ENCODE measurements at places on chromosomes 3 and 15.

DNA sequence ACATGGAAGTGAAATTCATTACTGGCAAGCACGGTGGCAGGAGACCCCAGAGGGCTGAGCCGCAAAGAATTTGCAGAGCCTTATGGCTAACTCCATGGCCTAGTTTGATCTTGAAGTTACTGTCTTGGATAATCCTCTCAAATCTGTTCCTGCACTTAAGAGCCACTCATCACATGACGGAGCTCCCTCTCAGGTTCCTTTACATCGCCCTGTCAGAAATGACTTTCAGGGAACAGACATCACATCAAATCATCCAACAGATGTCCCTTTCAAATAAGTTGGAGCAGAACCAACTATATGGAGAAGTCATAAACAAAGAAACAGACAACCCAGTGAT lies 328.8 kb upstream of the THBS1 start:
- no peak for DNase-seq

- no peak for DNase-seq
Observed at GRCh38 chr15:100337096-100338044, 4.4 kb downstream of the ADAMTS17 start.

DNA sequence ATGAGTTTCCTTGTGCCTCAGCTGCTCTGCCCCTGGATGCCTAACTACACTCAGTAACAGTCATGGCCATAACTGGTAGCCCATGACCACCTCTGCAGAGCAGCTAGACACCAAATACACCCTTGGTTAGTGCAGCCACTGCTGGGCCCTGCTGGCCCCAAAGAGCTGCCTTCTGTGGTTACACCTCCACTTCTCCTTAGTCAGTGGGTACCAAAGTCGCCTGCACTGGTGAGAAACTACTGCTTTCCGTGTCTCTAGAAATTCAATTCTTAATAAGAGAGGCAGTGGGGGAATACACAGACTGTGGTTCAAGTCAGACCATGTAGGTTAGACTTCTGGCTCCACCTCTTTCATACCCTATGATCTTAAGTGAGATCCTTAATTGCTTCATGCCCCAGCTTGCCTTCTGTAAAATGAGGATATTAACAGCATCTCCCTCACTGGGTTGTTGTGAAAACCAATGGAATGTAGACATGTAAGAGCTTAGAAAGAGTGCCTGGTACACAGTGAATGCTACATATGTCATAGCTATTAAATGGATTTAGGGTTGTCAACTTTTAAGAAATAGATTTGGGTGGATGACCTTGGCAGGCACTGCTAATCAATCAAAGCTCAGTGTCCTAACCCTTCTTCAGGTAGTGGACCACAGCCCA lies 18.2 kb downstream of the HEG1 start:
- no peak for DNase-seq

GRCh38 chr3:196772102-196772501 lies 32.4 kb downstream of the PAK2 start:
- DNase-seq = no peak

DNA sequence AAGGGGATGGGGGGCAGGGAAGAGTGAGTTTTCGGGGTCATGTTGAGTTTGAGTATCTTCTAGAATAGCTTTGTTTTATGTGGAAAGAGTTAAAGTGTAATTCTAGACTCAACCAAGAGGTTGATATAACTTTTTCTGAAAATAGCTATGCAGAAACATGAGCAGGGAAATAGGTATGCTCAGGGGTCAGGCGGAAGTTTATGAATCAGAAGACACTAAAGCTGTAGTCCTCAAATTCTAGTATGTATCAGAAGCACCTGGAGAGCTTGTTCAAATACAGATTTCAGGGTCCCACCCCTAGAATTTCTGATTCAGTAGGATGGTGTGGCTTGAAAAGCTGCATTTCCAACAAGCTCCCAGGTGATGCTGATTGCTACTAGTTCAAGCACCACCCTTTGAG lies 37.6 kb upstream of the UBE2E2 start:
- no peak for DNase-seq

GRCh38 chr3:63349583-63350573 lies 71.8 kb downstream of the SYNPR start:
- DNase-seq = no peak

Data from left renal pelvis (tissue), 4 donors.